Renal cortex interstitium (tissue), 15 donors: ENCODE measurements at places on chromosomes 7 and 10.
A peak's percentile ranks its signal among the peaks of the same experiment; 100 is the strongest.

GRCh38 chr7:120583899-120584586, 273.9 kb downstream of the TSPAN12 start:
- no peak for DNase-seq

GRCh38 chr10:10796061-10796773, 221.5 kb upstream of the CELF2 start:
- DNase-seq, result no peak

DNA sequence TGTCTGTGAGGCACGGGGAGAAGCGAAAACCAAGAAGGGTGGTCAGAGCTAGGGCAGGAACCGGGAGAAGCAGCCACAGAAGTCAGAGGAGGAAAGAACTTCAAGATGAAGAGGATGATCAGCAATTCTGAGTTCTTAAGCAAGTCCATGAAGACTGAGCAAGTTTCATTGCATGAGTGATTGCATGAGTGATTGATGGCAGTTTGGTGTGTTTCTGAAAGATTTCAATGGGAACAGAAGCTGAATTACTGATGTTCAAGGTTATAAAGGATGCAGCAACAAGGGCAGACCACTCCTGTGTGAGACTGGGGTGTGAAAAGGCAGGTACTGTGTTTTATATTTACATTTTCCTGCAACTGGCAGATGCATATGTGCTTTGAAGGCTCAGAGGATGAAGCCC, 35.4 kb downstream of the CCNY start:
- DNase-seq, result no peak

DNA sequence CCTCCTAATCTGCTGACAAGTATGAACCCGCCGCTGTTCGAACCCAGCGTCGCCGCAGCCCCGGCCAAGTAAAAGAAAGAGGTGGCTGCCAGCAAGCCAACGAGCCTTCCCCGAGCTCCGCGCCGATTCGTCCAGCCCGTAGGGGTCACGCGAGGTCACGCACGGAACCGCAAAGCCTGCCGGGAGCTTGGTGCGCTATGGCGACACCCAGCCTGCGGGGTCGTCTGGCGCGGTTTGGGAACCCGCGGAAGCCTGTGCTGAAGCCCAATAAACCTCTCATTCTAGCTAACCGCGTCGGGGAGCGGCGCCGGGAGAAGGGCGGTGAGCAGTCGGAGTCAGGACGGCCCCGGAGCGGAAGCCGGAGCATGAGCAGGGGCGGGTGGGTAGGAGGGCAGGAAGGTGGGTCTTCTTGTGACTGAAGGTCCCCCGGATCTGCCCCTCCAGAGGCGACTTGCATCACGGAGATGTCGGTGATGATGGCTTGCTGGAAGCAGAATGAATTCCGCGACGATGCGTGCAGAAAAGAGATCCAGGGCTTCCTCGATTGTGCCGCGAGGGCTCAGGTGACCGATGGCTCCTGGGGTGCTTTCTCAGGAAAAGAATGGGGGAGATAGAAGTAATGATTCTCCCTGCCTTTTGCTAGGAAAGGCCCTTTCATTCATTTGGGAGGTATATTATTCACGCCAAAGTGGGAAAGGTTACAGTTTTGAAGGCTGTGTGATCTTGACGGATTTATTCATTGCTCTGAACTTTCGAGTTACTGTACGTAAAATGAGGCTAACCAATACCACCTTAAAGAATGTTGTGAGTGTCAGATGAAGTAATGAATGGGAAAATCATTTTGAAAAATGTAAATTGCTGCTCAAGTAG, at the start of gene CHCHD1:
Gene CHCHD1, plus strand, starts transcription at position 170 of the 870 bp plus-strand sequence. Its CDS starts 28 bp downstream, at position 198.
- peak; percentile 89 for DNase-seq

GRCh38 chr7:27116962-27117886, 13.3 kb downstream of the HOXA4 start:
- no peak for DNase-seq

- DNase-seq, result no peak
Observed at GRCh38 chr7:151790095-151790829, 86.7 kb downstream of the PRKAG2 start.

DNA sequence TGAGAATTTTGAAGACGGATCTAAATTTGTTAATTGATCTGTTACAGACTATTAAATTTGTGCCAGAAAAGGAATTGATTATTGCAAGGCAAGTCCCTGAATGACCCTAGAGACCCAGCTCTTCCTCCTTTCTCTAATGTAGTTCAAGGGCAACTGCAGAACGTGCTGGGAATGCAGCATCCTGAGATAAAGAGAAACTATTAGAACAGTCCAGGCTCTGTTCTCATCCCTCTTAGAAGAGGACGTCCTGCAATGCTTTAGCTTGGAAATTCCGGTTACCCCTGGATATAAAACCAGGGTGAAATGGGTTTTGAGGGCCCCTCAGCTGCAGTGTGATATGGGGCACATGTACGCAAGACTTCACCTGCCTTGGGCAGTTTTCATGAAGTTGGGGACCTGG, 67.3 kb downstream of the PTN start:
- DNase-seq, result no peak

DNA sequence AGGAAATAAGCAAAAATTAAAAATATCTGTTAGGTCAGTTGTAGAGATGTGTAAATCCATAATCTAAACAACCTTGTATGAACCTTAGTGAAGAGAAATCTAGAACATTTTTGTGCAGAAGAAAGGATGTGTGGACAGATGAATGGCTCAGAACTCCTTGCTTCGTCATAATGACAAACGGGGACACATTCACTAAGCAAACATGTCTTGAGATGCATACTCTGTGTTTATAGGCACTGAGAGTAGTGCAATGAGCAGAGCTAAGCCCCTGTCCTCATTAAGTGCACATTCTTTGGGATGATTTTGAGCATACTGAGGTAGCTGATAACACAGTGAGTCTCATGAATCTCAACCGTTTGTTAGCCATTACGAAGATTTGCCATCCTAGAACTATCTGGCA, 360.6 kb upstream of the ANKRD30A start:
- no peak for DNase-seq

GRCh38 chr7:17307558-17307957, 9.1 kb downstream of the AHR start:
- no peak for DNase-seq

DNA sequence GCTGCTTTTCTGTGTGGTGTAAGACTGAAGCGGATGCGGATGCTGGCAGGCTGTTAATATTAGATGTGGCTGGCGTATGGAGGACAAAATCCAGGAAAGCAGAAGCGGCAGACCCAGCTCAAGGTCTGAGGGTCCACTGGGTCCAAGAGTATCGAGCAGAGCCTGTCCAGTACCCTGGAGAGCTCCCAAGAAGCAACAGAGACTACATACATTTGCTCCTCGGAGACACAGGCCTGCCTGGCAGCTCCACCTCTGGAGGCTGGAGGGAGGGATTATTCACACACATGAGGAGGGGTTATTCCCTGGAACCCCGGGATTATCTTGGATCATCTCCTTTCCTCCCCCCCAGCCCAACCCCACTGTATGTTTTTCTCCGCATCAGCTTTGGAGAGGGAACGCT, 31.3 kb upstream of the LOXL4 start:
- DNase-seq, result no peak
